Natural killer cell treated with Interleukin-12 subunit alpha and Interleukin-12 subunit beta and Interleukin-15 and Interleukin-18, amount 100 ng/mL, for 72 hours (primary cell): ENCODE measurements at places on chromosomes 12 and 14. TPM values are rescaled to one million over a fixed set of nuclear protein-coding genes. Genes with fewer than 3 reads are reported as not detected.

DNA sequence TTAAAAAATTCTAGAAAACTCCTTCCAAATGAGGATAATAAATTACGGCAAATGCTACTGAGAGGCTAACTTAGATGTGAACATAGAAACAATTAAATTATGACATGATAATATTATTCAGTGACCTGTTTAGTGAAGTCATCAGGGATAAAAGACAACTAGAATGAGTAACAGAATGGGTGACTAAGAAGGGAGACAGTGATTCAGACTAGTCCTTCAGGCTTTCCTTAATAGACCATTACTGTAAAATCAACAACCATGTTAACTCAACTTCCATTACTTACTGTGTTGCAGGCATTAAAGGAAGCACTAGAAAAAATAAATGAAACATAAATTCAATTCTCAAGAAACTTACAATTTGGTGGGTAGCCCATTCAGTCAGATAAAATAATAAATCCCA, 543.9 kb upstream of the LRFN5 start:
- no peaks in the 10 kb centered on the region for H3K27me3 ChIP-seq
- no peak overlapping the region for H3K27ac ChIP-seq
- H3K4me1 ChIP-seq, result no peaks in the 10 kb centered on the region
- no peaks in the 10 kb centered on the region for H3K36me3 ChIP-seq
- no peak overlapping the region for H3K4me3 ChIP-seq
- DNase-seq, result no peak

KIF5A gene
- 0.29 TPM for total RNA-seq

GRCh38 chr14:52738409-52738808, 8.4 kb downstream of the STYX start:
- no peak overlapping the region for H3K27ac ChIP-seq
- DNase-seq, result no peak
- H3K4me1 ChIP-seq, result peaks cover 37% of the 10 kb centered on the region
- H3K36me3 ChIP-seq, result peaks cover 3% of the 10 kb centered on the region
- no peaks in the 10 kb centered on the region for H3K27me3 ChIP-seq

- H3K36me3 ChIP-seq, result no peaks in the 10 kb centered on the region
- no peak for DNase-seq
- no peak overlapping the region for H3K27ac ChIP-seq
- no peak overlapping the region for H3K4me3 ChIP-seq
- H3K4me1 ChIP-seq, result peaks cover 7% of the 10 kb centered on the region
Measured at GRCh38 chr14:77908847-77909246, 108.9 kb downstream of the ADCK1 start.

DNA sequence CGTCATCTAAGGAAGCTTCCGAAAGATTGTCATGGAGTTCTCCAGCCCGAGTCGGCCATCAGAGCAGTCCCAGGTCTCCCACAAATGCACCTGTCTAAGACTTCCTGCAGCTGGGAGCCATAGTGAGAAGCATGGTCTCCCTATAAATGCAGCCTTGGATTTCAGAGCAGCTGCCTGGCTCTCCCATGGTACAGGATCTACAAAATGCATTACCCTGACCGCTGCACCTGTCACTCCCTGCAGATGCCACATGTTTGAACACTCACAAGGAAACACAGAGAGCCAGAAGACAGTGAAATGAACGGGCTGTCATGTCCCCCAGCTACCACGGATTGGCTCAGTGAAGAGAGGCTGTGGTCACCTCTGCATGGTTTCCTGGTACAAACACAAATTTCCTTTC, 702.7 kb downstream of the MED13L start:
- H3K27ac ChIP-seq, result no peak overlapping the region
- no peaks in the 10 kb centered on the region for H3K36me3 ChIP-seq
- DNase-seq, result no peak
- H3K4me1 ChIP-seq, result peaks cover 3% of the 10 kb centered on the region
- H3K27me3 ChIP-seq, result no peaks in the 10 kb centered on the region

DNA sequence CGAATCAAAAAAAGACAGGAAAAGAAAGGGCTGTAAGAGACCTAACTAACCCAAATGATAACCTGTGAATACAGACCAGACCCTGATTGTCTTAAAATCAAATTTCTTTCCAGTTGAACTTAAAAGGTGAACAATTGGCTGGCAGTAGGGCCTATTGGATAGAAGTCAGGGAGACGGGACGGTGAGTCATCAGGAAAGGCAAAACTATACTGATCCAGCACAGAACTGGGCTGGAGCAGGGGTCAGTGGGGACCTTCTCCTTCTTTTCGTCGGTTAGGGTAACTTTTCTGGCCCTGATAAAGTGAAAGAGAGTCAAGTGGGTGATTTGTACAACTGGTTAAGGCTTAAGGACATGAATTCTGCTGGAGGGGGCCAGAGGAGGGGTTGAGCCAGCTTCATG, 84.9 kb upstream of the OTX2 start:
- peaks cover 11% of the 10 kb centered on the region for H3K27me3 ChIP-seq
- DNase-seq, result no peak
- no peaks in the 10 kb centered on the region for H3K36me3 ChIP-seq
- H3K4me3 ChIP-seq, result no peak overlapping the region
- no peak overlapping the region for H3K27ac ChIP-seq

GRCh38 chr12:60269611-60270269, 673.9 kb downstream of the SLC16A7 start:
- no peak for DNase-seq
- no peaks in the 10 kb centered on the region for H3K27me3 ChIP-seq
- no peak overlapping the region for H3K4me3 ChIP-seq
- no peak overlapping the region for H3K27ac ChIP-seq

GRCh38 chr12:25502596-25502995, 50.5 kb downstream of the LMNTD1 start:
- no peaks in the 10 kb centered on the region for H3K4me1 ChIP-seq
- H3K4me3 ChIP-seq, result no peak overlapping the region
- no peak overlapping the region for H3K27ac ChIP-seq
- DNase-seq, result no peak

EGLN3 gene
- 0.31 TPM for total RNA-seq

GALNT6 gene
- 23.5 TPM for total RNA-seq

- peak; percentile 73 for DNase-seq
- no peak overlapping the region for H3K27ac ChIP-seq
Measured at GRCh38 chr14:90518941-90519256, 122.1 kb downstream of the CALM1 start.

SERPINA6 gene
- not detected for total RNA-seq

SPTB gene
- total RNA-seq, result 0.07 TPM

- no peak overlapping the region for H3K27ac ChIP-seq
- peaks cover 11% of the 10 kb centered on the region for H3K27me3 ChIP-seq
- H3K36me3 ChIP-seq, result no peaks in the 10 kb centered on the region
- DNase-seq, result no peak
- H3K4me3 ChIP-seq, result no peak overlapping the region
Measured at GRCh38 chr12:43676183-43676813, 82.3 kb downstream of the PUS7L start.

DNA sequence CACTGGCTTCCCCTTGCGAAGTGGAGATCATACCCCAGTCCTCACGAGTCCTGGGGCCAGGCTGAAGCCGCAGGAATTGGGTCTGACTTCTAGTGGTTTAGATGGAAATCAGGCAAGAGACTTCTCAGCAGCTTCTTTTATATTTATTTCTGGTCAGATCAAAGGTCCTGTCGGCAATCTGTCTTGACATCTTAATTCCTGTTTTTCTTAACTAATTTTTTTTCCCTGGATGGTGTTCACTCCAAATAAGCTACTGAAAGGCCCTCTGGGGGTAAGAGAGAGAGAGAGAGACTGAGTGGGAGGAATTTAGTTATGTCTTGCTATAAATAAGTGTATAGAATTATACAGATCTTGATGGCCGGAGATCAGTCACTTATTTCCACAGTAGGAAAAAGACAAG, 698.7 kb upstream of the TBX3 start:
- no peaks in the 10 kb centered on the region for H3K36me3 ChIP-seq
- no peaks in the 10 kb centered on the region for H3K27me3 ChIP-seq
- no peak overlapping the region for H3K4me3 ChIP-seq
- no peak overlapping the region for H3K27ac ChIP-seq
- DNase-seq, result no peak
- H3K4me1 ChIP-seq, result no peaks in the 10 kb centered on the region

GRCh38 chr12:16325426-16325825, 22.0 kb upstream of the MGST1 start:
- H3K27ac ChIP-seq, result no peak overlapping the region
- no peaks in the 10 kb centered on the region for H3K4me1 ChIP-seq
- no peaks in the 10 kb centered on the region for H3K36me3 ChIP-seq
- H3K27me3 ChIP-seq, result no peaks in the 10 kb centered on the region
- no peak overlapping the region for H3K4me3 ChIP-seq

DNA sequence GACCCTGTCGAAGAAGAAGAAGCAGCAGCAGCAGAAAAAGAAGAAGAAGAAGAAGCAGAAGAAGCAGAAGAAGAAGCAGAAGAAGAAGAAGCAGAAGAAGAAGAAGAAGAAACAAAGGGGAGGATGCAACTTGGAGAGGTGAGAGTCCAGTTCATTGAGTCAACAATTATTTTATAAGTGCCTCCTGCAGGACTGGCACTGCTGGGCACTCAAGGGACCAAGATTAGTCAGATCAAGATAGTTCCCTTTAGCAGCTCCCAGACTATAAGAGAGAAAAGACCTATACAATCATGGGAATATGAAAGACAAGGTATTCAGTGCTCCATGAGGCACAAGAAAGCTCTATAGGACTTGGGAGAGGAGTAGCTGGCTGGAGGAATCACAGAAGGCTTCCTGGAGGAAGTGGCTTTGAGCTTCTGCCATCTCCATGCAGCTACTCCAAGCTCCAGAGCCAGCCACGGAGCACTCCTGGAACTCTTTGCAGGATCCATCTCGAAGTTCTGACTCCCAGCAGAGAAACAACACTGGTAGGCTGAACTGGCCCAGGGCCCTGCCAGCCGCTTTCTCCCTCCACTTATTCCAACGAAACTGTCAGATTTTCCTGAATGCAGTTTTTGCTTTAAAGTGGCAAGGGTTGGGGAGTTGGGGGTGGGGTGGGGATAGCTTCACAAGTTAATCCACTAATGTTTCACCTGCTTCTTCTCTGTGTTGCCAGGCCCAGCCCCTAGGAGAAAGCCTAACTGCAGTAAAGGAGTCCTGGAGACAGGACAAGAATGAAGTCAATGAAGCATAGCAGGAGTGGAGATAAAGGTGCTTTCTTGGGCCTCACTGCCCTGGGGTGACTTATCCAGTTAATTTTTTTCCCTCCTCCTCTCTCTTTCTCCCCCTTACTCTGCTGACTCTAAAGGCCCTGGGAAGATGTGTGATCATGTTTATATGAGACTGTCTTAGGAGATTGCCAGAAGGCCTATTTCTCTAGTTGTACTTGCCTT, 140.1 kb upstream of the PARP11 start:
- no peaks in the 10 kb centered on the region for H3K4me1 ChIP-seq
- no peaks in the 10 kb centered on the region for H3K27me3 ChIP-seq
- H3K36me3 ChIP-seq, result no peaks in the 10 kb centered on the region
- DNase-seq, result no peak
- no peak overlapping the region for H3K4me3 ChIP-seq
- H3K27ac ChIP-seq, result peak overlapping the region; percentile 41

SERPINA9 gene
- not detected for total RNA-seq

DNA sequence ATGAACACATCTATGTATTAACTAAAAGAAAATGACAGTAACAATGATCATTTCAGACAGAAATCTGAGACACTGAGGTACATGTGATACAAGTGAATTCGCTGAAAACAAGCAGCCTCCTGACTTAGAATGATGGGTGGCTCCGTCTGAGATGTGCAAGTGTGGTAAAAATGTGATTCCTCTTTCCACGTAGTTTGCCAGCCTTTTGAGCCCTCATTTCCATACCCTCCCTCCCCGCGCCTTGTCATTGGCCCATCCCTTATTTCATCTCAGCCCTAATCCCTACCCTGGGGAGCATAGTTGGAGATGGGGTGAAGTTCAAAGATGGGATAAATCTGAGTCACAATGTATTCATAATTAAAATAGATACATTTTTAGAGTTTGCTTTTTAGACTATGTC, 107.8 kb downstream of the BMP4 start:
- no peak for DNase-seq
- no peak overlapping the region for H3K4me3 ChIP-seq
- H3K4me1 ChIP-seq, result no peaks in the 10 kb centered on the region
- H3K36me3 ChIP-seq, result no peaks in the 10 kb centered on the region
- H3K27me3 ChIP-seq, result no peaks in the 10 kb centered on the region

- no peak overlapping the region for H3K4me3 ChIP-seq
- no peaks in the 10 kb centered on the region for H3K4me1 ChIP-seq
- no peak for DNase-seq
- no peaks in the 10 kb centered on the region for H3K27me3 ChIP-seq
- H3K36me3 ChIP-seq, result no peaks in the 10 kb centered on the region
Measured at GRCh38 chr12:93008044-93008778, 79.1 kb upstream of the EEA1 start.

LARP4 gene
- 68.5 TPM for total RNA-seq

GRCh38 chr14:64720131-64720576, 15.9 kb downstream of the PLEKHG3 start:
- peak overlapping the region; percentile 80 for H3K27ac ChIP-seq
- H3K36me3 ChIP-seq, result no peaks in the 10 kb centered on the region
- H3K27me3 ChIP-seq, result no peaks in the 10 kb centered on the region
- H3K4me3 ChIP-seq, result peak overlapping the region; percentile 32

PLEKHH1 gene
- 1.9 TPM for total RNA-seq

- H3K4me1 ChIP-seq, result peaks cover 10% of the 10 kb centered on the region
- DNase-seq, result no peak
- peak overlapping the region; percentile 78 for H3K4me3 ChIP-seq
- peaks cover 35% of the 10 kb centered on the region for H3K27me3 ChIP-seq
Measured at GRCh38 chr12:32895688-32896431, 717 bp downstream of the PKP2 start.

DNA sequence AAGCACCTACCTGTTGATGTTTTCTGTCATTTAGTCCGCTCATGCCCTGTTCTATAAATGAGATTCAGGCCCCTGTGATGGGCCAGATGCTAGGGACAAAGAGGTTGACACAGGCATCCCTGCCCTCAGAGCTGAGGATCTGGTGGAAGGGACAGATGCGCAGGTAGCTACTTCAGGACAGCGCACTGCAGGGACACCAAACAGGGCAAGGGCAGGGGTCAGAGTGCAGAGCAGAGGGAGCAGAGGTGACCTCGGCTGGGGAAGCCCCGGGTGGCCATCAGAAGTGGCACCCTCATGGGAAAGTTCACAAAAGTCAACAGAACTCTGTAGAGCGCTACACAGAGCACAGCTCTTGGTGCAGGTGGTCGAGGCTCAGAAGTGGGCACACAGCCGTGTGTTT, 5.6 kb upstream of the PNMA1 start:
- H3K36me3 ChIP-seq, result peaks cover 18% of the 10 kb centered on the region
- peaks cover 10% of the 10 kb centered on the region for H3K4me1 ChIP-seq
- no peak for DNase-seq
- no peaks in the 10 kb centered on the region for H3K27me3 ChIP-seq

PACS2 gene
- 24.9 TPM for total RNA-seq

C12orf50 gene
- not detected for total RNA-seq
